D341Med (cell line): ENCODE measurements at places on chromosomes 12 and 14.
A peak's percentile ranks its signal among the peaks of the same experiment; 100 is the strongest.

GRCh38 chr14:105902131-105902898 is 375.9 kb downstream of the TMEM121 start:
- no peak for DNase-seq

GRCh38 chr12:51403159-51403558 is 12.0 kb upstream of the GALNT6 start:
- no peak for DNase-seq

GRCh38 chr12:122139266-122139665 is 34.8 kb downstream of the IL31 start:
- no peak for DNase-seq

DNA sequence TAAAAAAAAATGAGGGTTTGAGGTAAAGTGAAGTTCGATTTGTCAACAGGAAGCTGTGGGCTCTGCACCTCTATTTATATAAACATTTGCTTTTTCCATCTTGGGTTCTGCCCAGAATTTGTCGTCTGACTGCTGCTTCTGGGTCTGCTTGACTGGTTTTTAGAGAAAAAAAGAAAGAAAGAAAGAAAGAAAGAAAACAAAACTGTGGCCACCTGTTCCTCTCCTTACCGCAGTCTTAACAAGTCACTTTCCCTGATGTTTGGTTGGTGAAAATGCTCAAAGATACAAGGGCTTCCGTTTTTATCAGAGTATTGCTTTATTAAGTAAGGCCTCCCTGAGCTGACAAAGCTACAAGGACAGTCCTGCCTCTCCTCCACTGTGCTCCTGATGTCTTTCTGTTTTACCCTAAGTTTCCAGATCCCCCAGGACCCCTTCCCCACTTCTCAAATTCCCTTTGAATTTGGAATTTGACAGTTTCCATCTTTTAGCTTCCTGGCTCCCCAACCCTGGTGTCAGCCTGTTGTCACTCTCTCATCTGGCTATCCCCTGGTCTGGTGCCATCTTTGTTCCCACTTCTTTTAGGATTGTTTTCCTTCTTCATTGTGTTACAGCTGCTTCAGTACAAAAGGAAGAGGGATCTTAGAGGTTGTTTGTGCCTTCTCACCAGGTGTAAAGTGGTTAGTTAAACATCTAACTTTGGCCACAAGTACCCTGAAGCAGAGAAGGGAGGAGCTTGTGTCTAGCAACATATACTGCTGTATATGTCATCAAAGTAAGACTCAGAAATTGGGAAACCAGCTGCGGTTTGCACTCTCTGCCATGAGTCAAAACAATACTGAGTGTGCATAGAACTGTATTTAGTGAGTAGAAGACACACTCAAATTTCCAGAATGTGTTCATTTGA is 18.0 kb downstream of the MFAP5 start:
- DNase-seq, result no peak

- DNase-seq, result no peak
These were observed 1.8 kb upstream of the AQP5 start for GRCh38 chr12:49959685-49960473.

GRCh38 chr14:54564868-54565784 is 1.8 kb upstream of the SAMD4A start:
- DNase-seq, result peak; percentile 73

DNA sequence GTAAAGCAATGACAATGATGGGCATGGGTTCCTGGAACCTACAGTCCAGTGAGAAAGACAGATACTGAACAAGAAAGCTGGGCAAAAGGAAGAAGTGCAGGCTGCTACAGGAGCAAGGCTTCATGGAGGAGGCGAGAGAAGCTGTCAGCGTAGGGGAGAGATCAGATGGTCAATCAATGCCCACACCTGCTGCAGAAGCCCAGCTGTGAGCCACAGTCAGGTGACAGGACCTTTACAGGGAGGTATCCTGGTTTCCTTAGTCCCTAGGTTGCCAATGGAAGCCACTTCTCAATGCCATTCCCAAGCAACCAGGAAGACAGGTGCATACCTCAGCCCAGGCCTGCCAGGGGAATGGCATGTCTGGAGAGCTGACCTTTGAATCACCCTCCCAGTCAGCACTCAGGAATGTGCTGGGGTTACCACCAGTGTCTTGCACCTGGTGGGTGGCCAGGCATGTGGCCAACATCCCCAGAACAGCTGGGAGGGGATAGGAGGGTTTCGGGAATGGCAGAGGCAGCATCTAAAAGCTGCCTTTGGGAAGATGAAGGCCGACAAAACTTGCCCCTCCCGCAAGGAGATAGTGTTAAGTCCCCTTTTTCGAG is 170.3 kb downstream of the TTC7B start:
- DNase-seq, result no peak

DNA sequence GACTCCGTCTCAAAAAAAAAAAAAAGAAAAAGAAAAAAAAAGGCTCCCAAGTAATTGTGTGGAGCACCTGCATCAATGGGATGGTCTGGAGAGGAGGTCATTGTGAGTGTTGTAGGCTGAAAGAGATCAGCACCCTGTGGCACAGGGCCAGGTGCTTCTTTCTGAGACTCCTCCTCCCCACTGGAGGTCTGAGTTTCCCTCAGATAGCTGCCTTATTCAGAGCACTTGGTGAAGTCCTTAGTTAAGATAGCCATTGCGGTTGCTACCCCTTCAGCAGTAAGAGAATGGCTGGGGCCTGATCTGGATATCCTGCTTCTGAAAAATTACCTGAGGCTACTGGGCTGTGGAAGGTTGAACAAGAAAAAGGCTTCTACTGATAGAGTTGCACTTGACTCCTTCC is 69.8 kb downstream of the ANO6 start:
- DNase-seq, result no peak

DNA sequence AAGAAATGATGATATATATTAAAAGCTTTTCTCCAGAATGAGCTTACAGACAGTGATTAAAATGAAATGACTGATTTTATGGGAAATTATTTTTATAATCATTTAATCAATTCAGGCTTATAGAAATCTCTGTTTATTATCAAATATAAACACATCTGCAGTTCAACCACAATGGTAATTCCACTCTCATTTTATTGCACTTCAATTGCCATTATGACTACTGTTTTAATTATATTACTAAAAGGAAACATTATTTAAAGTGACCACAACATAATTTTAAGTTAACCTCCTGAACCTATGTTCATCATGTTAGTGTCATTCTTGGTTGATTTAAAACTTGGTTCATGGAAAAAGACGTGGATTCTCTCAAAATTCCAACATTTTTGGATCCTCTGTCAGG is 536.3 kb downstream of the SLC6A15 start:
- DNase-seq, result no peak

DNA sequence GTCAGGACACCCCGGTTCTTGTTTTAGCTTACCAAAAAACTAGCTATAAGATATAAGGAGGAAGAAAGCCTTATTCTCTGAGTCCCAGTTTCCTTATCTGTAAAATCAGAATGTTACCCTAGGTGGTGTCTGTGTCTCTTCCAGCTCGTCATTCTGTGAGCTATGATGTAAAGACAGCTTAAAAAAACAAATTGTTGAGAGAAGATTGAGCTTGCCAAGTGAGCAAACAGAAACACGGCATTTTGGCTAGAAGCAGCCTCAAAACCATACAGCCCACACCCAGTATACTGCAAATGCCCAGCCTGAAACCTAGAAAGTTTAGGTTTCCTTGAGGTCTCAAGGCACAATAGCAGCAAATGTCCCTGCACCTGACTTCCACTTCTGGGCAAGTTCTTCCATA is 151.4 kb downstream of the SSPN start:
- DNase-seq, result no peak

GRCh38 chr12:104121001-104121400 is 17.0 kb downstream of the NFYB start:
- DNase-seq, result no peak

DNA sequence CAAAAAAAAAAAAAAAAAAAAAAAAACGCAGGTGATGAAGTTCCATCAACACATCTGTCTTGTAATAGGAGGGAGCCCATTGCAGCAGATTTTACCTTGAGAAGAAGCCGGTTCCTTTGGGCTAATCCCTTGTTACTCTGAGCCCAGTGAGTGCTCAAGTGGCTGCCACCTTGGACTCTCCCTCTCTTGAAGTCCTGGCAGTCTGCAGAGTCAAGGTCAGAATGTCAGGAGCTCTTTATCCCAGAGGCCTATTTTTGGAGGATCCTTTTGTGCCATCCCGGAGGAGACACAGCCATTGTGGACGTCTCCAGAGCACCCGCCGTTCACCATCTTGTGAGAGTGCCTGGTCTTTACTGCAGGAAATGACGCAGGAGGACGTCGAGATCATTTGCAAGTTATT is 344.2 kb upstream of the FKBP4 start:
- DNase-seq, result no peak

DNA sequence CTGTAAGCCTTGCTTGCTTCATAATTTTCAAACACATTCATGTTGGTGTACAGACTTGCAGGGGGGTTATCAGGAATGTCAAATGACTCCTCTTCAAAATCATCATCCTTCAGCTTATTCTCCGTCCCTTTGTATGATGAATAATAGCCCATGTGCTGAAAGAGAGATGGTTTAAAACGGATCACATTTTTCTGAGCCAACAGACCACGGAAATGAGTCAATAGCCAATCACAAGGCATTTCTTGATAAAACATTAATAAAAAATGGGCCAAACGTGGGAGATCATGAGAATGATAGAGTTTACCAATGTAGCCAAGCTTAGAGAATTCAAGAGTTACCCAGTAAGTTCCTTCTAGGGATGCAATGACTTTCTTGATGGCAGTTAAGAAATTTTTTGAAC is 105.5 kb downstream of the NTS start:
- DNase-seq, result no peak

- no peak for DNase-seq
These were observed 85.1 kb downstream of the TMEM30B start for GRCh38 chr14:61196034-61196433.
